ENCODE measurements at places on chromosomes 1 and 21. TPM values are rescaled to one million over a fixed set of nuclear protein-coding genes. Genes with fewer than 3 reads are reported as not detected.

GRCh38 chr1:2506007-2506860 is 20.2 kb downstream of the PANK4 start:
- no peak for DNase-seq

CSTB gene
- 33.0 TPM for total RNA-seq

- DNase-seq, result no peak
Measured at GRCh38 chr1:227884370-227885134, 63.2 kb downstream of the WNT9A start.

DNA sequence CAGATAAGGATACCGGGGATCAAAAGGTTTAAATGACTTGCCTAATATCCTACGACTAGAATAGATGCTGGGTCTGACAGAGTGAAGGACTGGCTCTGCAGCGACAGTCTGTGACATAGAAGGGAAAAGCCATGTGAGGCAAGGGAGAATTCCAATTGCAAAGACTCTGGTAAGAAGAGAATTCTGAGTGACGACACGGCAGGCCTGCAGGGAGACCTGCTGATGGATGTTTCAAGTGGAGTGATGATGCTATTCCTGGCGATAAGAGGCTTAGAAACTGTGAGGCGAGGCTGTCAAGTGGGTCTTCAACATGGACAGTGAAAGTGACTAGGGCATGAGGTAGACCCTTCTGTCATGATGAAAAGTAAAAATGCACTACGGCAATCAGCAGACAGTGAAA is 176.6 kb upstream of the PBX1 start:
- DNase-seq, result no peak

GRCh38 chr1:86365896-86366295 is 30.2 kb downstream of the ODF2L start:
- no peak for DNase-seq

Measured in glomerular endothelial cell (primary cell).